ENCODE measurements at places on chromosomes 3 and 15.

- DNase-seq = no peak
Observed at GRCh38 chr15:49877117-49877872, 241.7 kb downstream of the ATP8B4 start.

GRCh38 chr3:103440539-103441203, 1005.9 kb downstream of the ZPLD1 start:
- DNase-seq = peak; percentile 34

DNA sequence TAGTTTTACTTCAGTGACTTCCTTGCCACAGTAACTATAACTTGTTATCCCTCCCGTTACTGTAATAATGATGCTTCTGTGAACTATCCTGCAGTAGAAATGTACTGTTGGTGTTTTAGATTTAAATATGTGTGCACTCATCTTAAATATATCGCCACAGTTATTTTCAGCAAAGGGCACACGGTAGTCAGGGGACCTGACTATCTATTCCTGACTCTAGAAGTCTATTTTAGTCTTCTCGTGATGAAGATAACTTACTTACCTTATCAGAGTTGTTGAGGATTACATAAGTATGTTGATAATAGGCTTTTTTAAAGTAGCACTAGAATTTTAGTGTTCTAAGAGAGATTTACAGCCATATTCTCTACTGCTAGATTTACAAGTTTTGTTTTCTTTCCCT, 65.3 kb downstream of the ECT2 start:
- DNase-seq = no peak

- no peak for DNase-seq
Observed at GRCh38 chr15:25242957-25243799, 195.6 kb downstream of the UBE3A start.

DNA sequence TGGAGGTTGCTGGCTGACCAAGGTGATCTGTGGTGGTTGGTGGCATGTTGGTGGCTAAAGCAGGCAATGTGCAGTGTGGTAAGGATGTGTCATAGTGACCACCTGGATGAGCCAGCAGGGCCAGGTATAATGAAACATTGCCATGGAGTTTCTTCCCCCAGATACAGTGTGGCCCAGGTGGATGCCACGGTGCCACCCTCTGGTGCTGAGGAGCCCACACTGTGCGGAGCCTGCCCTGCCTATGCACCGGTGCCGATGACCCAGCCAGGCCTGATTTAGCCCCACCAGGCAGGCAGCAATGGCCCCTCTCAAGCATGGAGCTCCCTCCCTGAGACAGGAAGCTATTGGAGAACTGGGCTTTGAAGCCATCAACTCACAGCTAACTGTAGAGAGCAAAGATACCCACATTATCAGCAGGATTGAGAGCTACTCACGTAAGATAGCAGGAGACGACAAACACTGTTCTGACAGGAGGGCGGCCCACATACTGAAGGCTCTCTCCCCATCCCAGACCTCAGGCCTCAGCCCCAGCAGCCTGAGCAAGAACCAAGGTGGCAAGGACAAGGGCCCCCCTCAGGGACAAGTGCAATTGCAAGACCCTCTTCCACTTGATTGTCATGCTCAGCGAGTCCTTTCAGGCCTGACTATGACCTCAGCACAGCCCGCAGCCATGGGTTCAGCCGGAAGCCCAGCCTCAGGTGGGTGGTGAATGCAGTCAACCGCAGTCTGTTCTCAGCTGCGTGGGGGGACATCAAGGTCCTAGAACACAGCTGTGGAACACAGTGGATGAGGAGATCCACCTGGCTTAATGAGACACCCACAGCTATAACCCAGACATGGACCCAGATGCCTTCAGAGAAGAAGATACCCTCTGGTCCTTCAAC, 82.8 kb upstream of the CDV3 start:
- DNase-seq = no peak

DNA sequence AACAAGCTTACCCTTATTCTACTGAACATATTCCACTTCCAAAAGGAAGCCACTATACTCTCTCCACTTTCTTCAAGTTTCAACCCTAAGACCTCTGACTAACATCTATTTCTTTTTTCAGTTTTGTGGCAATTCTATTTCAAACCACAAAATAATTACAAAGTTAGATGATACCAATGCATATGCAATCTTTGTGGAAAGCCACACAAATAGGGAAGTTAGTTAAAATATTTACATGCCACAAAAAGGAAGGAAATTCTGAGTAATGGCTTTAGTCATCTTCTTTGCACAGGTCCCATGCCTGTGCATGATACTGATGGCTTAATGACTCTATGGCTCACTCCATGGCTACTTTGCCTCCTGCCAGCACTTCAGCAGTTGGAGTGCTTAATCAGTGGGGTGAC, 57.0 kb upstream of the MCTP2 start:
- DNase-seq = no peak

- DNase-seq = peak; percentile 38
Observed at GRCh38 chr15:66115568-66116206, 137.9 kb downstream of the MEGF11 start.

DNA sequence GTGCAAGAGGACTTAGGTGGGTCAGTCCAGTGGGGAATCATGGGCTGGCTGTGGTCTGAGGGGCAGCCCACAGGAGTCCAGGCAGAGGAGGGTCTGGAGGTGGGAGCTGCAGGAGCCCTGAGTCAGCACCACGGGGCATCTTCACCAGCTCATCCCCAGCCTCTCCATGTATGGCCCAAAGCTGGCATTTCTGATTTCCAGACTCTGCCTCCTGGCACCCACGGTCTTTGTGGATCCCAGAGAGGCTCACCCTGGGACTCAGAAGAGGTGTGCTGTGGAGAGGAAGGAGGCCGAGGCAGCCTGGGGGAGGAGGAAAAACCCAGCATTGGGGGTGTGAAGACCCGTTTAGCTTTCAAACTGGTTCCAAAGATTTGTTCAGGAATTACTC, 64.5 kb upstream of the KLF13 start:
- no peak for DNase-seq

DNA sequence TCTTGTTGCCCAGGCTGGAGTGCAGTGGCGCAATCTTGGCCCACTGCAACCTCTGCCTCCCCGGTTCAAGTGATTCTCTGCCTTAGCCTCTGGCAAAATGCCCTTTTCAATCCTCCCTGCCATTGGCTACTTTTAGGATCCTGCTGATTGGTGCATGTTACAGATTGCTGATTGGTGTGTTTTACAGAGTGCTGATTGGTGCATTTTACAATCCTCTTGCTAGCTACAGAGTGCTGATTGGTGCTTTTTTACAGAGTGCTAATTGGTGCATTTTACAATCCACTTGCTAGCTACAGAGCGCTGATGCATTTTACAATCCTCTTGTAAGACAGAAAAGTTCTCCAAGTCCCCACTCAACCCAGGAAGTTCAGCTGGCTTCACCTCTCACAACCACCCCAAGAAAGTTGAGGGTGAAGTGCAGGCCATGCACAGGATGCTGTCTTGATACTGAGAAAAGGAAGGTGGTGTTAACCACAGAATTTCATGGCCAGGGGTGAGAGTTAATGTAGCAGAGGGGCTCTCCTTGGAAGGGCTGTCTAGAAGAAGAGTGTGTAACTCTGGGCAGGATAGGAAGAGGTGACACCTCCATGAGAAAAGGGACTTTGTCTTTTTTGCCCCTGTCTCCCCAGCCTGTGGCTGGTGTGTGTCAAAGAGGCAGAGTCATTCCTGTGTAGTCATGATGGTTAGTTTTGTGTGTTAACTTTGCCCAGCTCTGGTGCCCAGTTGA, 145.9 kb downstream of the APBA2 start:
- DNase-seq = no peak

DNA sequence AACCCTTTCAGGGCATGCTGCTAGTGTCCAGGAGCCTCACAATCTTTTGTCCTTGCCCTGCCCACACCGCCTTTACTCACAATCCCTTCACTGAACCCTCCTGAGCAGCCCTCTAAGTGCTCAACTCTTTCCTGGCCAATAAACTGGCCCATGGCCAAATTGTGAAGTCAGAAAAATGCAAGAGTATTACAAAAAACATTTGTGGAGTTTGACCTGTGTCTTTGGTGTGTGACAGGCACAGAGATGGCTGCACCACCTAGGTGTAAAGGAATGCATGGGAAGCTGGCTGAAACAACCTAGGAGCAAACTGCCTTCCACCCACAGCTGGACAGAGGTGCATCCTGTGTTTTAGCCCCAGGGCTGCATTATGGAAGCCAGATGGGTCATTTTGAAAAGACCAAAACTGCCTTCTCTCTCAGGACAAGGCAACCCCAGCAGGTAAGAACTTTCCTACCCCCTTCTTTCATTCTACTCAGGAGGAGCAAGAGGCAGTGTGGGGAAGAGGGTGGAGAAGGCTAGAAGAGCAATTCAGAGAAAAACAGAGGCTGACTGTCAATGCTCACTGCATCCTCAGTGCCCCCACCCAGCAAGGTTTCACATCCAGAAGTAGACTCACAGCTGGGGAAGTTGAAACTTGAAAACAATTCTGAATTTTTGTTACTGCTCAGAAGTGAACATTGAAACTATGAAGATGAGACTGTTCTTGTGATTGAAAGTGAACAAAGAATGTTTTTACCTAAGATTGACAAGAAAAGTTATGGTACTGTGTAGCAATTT, 78.6 kb downstream of the TRIM42 start:
- no peak for DNase-seq

GRCh38 chr3:69425249-69425648, 39.4 kb upstream of the FRMD4B start:
- peak; percentile 48 for DNase-seq

DNA sequence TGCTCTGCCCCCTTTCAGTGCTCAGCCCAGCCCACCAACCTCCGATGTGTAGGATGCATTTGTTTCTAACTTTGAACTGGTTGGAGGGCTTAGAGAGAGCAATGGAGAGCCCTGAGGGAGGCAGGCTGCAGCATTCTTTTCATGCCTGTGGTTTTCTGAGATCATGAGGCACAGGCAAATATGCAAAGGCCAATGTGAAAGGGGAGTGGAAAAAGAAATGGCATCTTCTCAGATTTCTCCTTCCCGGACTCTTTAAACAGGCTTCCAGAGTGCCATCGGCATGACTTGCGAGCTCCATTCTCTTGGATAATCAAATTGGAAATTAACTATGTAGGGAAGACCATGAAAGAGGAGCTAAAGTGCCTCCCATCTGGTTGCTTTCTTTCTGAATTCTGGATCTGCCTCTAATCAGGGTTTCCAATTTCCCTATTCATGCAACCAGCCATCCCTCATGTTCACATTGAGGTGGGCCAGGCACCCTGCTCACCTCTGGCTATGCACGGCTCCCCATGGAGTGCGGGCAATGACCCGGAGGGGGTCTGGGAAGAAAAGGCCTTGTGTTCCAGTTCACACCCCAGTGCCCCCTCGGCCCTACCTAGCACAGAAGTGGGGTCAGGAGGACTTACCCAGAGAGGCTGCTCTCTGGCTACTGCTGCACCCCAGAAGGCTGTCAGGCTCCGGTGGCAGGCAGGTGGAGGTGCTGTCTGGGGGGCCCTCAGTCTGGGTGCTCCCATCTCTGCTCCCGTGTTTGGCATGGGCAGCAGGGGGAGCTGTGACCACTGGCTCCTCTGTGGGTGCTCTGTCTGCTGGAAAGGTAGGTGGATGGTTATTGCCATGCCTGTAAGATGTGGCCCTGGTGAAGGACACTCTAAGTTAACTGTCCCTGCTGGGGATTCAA, 16.1 kb downstream of the AMOTL2 start:
- no peak for DNase-seq

DNA sequence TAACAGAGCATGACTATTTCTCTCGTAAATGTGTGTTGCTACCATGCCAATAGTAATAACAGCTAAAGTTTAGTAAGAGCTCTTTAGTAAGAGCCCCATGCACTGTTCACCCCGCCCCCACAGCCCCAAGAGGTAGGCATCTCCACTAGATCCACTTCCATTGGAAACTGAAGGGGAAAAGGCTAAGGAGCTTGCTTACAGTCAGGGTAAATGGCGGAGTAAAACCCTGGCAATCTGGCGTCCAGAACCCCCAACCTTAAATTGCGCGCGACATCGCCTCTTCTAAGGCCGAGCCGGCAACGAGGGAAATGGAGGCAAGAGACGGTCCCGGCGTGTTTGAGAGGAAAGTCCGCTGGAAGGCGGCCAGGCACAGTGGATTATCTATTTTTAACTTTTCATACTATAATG, 654 bp upstream of the C3orf38 start:
- DNase-seq = peak; percentile 3

DNA sequence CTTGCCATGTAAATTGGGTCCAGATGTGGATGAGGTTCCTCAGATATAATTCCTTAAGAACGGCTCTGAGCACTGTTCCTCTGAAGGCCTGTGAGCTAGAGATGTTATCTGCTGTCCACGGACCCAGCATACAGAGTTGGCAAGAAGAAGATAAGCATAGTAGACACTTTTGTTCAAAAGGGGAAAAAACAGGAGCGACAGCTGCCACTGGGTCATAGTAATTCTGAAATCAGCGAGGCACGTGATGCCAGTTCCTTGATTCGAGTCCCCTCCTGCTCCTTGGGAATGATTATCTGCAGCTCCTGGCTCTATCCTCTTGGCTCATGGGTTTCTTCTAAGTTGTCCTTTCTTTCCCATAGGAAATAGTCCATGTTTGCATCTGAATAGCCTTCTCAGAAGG, 2.5 kb upstream of the RAB7A start:
- no peak for DNase-seq

DNA sequence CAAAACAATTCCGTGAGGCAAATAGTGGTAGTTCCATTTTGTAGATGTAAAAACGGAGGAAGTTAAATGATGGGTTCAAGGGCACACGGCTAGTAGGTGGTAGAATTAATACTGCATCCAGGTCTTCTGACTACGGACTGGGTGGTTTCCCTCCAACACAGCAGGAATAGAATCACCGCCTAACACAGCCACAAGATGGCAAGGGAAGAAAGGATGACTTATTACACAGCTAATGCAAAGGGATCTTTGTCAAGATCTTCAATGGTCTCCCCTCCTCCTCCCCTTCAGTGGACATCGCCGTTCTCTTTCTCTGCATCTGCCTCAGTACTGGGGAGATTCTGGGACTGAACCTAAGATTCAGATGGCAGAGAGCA, 524 bp upstream of the TOPBP1 start:
- peak; percentile 24 for DNase-seq

- peak; percentile 99 for DNase-seq
Observed at GRCh38 chr15:100663086-100663914, 60.9 kb downstream of the ASB7 start.

GRCh38 chr3:124952282-124952855, 17.8 kb upstream of the MUC13 start:
- DNase-seq = no peak

GRCh38 chr3:122767540-122768372, 25.9 kb downstream of the HSPBAP1 start:
- no peak for DNase-seq

- no peak for DNase-seq
Observed at GRCh38 chr15:71733122-71733521, 77.2 kb upstream of the NR2E3 start.

- DNase-seq = no peak
Observed at GRCh38 chr3:115931581-115931980, 308.3 kb downstream of the GAP43 start.

Measured in NCI-H524 (cell line).